ENCODE measurements at places on chromosomes 16 and 17.
A peak's percentile ranks its signal among the peaks of the same experiment; 100 is the strongest.

DNA sequence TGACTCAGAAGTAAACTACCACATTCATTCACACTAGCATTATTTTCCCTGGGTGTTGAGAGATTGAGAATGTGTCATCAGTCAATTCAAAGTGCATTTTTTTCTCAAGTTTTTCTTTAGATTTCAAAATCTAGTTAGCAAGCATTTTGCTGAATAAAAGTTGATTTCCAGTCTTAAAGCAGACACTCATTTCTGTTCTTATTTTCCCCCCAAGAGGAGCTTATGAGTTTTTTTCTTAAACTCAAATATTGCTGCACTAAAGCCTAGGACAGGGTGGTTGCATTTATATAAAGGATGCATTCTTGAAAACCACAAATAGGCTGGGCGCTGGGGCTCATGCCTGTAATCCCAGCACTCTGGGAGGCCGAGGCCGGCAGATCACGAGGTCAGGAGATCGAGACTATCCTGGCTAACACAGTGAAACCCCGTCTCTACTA, 15.3 kb downstream of the CDH3 start:
- DNase-seq: no peak

- DNase-seq: no peak
Measured at GRCh38 chr17:9468532-9468931, 107.1 kb downstream of the STX8 start.

GRCh38 chr17:45294506-45294905, 22.3 kb downstream of the MAP3K14 start:
- DNase-seq: no peak

GRCh38 chr17:50319306-50320004, 26.5 kb upstream of the XYLT2 start:
- DNase-seq: no peak

- peak; percentile 85 for DNase-seq
Measured at GRCh38 chr16:88719267-88719932, 13.1 kb downstream of the CTU2 start.

GRCh38 chr16:67000384-67001351, 12.3 kb downstream of the CES4A start:
- peak; percentile 34 for DNase-seq

GRCh38 chr17:51461578-51462004, 201.2 kb downstream of the UTP18 start:
- DNase-seq: no peak

DNA sequence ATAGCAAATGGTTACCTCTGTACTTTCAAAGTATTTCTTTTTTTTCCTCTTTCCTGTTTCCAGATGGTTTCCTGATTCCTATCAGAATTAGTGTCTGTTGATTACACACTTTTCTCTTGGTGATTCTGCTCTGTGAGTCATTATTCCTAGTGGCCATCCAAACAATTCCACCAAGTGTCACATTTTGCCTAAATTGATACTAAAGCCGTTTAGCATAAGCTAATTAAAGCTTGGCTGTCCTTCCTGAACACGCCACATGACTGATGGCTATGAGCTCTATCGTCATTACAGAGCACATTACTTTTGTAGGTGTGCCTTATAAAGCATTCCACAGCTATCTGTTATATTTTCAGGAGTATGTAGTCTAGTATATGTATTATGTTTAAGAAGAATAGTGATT, 671.2 kb downstream of the CDH8 start:
- DNase-seq: no peak

DNA sequence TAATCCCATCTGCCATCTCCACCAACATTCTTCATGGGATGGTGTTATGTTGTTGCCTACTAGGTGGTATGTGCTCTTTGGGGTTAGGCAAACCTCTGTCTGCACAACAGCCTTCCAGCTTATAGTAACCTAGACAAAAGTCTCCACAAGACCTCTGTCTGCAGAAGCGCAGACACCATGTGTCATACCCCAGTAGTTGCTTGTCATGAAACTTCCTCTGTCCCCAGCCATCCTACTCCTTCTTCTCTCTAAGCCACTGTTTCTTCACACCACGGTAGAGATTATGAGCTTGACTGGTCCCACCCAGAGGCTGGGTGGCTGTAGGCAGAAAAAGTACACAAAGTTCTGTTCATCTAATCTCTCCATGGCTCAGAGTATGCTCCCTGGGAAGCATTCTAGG, 100.3 kb downstream of the MAF start:
- DNase-seq: no peak

DNA sequence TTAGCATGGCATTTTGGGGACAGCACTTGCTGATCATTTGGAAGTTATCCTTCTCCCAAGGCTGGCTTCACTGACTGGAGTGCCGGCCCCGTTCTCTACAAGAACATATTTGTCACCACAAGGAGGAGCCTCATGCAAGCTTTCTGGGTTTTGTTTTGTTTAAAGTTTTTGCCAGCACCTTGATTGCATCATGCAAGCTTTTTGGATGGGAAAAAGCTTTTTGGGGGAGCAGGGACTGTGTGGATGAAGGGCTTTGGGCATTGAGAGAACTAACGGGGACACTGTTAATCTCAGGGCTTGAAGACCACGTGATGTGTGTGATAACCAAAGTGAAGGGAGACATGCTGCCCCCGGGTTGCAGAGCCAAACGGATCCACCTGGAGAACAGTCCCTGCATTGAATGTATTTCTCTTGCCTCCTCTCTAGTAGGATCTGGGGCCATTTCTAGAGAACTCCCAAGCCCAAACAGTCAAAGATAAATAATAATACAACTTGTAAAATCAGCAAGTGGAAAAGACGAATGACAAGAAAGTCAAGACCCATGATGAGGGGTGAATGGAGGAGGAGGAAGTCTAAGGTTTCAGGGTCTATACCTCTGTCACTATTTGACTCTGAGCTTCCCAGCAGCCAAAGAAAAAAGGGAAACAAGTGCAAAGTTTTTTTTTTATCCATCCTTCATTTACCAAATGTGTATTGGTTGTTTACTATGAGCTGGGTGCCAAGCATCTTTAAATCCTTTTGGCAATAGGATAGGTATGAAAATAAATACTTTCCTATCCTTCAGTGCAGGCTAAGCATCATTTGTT, 17.2 kb downstream of the TMEM114 start:
- DNase-seq: no peak

- DNase-seq: no peak
Measured at GRCh38 chr16:47051031-47051430, 77.6 kb upstream of the DNAJA2 start.

DNA sequence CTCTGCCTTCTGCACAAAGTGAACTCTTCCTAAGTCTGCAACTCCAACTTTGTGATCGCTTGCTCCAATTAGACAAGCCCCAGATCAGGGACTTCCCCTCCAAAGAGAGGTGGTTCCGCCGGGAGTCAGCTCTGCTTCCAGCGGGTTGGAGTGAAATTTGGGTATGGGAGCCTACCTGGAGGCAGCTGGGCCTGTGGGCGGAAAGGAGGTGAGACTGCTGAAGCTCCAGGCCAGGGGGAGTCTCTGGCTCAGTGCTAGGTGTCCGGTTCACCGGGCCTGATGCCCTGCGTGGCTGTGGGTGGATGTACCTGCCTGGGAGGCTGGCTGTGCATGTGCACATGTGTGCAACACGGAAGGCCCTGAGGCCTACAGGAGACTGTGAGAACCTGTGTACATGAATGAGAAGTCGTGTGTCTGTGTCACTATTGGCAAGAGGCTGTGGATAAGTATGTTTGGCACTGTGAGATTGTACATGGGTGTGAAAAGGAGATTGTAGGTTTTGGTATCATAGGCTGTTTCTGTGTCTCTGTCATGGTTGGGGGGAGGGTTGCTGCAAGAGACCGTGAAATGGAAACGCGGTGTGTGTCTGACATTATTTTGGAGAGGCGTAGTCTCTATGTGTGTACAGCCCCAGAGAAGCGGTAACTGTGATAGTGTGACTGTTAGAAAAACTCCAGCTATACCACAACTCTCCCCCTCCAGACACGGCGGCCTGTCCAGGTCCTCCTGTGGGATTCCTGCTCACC, 4.2 kb downstream of the LHX1 start:
- no peak for DNase-seq

DNA sequence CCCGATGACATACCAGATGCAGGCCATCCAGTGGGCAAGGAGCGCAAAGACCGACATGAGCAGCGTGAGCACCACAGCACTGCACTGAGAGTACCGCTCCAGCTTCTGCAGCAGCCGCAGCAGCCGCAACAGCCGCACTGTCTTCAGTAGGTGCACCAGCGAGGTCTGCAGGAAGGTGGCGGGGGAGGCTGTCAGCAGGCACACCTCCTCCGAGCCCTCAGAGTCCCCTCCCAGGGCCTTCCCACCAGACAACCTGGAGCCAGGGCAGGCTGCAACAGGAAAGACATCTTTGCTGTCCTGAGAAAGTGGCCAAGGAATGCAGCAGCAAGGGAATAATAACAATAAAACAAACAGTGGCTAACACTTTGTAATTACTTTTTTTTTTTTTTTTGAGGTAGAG, 9.1 kb downstream of the KCNH4 start:
- DNase-seq: no peak

- no peak for DNase-seq
Measured at GRCh38 chr16:77496934-77497333, 62.1 kb upstream of the ADAMTS18 start.

DNA sequence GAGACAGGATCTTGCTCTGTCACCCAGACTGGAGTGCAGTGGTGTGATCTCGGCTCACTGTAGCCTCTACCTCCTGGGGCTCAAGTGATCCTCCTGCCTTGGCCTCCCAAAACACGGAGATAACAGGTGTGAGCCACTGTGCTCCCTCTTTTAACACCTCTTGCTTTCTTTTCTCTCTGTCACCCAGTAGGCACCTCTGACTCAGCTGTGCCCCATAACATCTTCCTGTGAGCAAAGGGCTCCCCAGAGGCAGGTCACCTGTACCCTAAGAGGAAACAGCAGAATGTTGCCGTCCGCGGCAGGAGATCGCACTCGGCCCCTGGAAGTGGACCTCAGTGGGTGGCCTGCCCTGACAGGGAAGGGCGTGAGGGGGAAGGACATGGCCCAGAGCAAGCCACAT, 918 bp upstream of the NLRC3 start:
- no peak for DNase-seq

- no peak for DNase-seq
Measured at GRCh38 chr16:78593352-78593751, 493.9 kb downstream of the WWOX start.

- DNase-seq: no peak
Measured at GRCh38 chr16:72999541-73000019, 48.3 kb downstream of the ZFHX3 start.
